ENCODE measurements at places on chromosomes 7 and 10.

- DNase-seq, result no peak
Measured at GRCh38 chr7:30649717-30650420, 32.4 kb downstream of the CRHR2 start.

DNA sequence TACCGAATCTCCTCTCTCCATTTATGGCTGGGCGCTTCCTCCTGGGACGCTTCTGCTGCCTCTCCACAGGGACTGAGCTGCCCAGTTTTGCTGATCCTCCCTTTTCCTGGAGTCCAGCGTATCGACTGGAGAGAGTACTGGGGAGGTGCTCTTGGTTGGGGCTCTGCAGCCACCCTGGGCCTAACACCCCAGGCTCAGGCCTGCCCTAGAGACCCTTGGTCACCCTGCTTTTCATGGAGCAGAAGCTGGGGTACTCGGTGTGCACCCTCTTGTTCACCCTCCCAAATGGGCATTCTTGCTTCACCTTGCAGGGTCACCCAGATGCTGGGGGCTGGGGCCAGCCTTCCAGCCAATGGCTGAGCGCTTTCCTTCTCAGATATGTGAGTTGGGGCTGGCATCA lies 88.8 kb upstream of the RET start:
- DNase-seq, result no peak

DNA sequence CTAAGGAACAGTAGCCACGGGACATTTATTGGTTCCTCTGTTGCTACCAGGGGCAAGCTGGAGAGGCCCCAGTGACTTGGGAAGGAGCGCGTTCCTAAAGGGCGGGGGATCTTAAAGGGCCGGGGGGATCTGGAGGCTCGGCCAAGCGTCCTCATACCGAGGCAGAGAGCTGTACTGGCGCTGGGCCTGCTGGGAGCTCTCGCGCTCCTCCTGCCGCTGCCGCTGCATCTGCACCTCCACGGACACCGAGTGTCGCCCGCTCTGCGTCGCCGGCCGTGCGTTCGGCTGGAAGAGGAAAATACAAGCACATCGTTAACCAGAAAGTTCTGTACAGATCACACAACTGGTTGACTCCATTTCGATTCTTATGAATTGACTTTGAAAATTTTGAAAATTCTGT lies 695.6 kb downstream of the PARD3 start:
- no peak for DNase-seq

- no peak for DNase-seq
Measured at GRCh38 chr7:43553999-43554398, 28.9 kb upstream of the STK17A start.

DNA sequence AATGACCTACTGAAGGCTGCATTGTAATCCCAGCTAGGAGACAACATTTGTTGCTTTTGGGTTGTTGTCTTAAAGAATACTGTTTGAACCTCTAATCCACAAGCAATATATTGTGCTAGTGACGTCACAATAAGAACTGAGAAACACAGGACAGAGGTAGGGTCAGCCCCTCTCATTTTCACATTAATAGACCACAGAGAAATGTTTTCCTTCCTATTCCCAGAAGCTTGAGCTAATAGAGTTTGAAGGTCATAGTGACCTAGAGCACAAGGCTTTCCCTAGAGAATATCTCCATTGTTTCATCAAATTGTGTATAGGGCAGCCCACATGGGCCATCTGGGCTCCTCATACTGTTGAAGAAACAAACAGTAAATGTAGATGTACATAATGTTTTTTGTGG lies 300.9 kb upstream of the AKR1E2 start:
- DNase-seq, result no peak

DNA sequence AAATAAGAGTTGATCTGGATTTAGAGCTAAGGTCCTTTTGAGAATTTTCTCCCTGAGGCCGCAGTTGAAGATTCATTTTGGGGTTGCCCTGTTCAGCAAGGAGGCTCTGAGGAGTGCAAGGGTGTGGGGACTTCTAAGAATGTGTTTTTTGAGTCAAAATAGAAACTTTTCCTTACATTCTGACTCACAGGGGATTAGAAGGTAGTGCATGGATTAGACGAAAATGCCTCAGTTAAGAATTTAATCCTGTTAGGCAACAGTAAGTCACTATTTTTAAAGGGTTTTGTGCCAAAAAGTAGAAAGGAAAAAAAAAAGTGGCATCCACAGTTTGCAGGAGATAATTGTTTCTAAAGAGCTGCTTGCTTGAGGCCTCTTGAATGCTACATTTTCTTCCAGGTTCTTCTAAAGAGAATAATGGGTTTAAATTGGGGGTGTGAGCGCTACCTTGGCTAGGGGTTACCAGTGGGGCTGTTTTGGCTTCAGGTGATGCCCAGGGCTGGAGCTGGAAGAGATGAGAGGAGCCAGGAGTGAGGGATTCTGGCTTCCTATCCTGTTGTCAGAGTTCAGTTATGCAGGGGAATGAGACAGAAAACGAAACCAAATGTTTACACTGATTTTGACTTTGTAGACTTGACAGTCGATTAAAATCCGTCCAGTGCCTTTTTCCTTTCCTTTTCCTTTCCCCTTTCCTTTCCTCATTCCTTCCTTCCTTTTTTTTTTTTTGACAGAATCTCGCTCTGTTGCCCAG lies 52.9 kb downstream of the BAMBI start:
- DNase-seq, result no peak

- DNase-seq, result no peak
Measured at GRCh38 chr7:1856888-1857441, 186.9 kb downstream of the ELFN1 start.

GRCh38 chr7:43110791-43111535 lies 1.5 kb upstream of the HECW1 start:
- DNase-seq, result no peak

DNA sequence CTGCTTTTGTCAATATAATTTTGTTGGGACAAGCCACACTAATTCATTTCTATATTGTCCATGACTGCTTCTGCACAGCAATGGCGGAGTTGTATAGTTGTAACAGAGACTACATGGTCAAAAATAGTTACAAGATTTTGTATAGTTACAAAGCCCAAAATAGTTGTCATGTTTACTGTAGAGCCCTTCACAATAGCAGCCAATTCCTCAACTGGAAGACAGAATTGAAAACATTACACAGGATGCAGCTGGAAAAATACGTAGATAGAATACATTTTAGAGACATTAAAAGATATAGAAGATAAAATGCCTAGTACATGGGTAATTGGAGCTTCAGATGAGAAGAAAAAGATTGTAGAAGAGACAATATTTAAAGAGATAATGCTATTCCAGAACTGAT lies 156.4 kb upstream of the FEZF1 start:
- DNase-seq, result no peak

DNA sequence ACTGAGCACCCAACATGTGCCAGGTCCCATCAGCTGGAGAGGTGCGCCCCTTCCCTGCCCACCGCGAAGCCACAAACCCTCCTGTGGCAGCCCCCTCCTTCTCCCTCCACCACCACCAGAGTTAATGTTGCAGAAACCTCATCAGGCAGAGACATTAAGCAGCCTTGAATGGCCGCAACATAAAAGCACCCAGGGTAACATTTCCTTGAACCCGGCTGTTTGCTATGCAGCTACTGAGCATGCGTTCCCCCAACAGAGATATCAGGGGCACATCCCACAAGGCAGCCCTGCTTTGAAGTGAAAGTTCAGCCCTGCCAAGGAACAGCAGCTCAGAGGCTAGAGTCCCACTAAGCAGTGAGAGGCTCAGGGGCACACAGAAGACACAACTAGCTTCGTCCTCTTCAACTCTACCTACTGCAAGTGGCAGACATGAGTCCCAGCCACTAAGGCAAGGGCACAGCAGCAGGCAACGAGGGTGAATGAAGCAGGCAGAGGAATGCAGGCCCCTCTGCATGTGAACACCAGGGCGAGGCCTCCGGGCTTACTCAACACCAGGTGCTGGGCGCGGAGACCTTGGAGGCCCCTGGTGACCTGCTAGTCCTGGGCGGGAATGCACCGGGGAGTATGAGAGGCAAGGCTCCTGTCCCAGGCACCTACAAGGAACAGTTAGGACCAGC lies 107.4 kb downstream of the SLIT1 start:
- DNase-seq, result no peak

DNA sequence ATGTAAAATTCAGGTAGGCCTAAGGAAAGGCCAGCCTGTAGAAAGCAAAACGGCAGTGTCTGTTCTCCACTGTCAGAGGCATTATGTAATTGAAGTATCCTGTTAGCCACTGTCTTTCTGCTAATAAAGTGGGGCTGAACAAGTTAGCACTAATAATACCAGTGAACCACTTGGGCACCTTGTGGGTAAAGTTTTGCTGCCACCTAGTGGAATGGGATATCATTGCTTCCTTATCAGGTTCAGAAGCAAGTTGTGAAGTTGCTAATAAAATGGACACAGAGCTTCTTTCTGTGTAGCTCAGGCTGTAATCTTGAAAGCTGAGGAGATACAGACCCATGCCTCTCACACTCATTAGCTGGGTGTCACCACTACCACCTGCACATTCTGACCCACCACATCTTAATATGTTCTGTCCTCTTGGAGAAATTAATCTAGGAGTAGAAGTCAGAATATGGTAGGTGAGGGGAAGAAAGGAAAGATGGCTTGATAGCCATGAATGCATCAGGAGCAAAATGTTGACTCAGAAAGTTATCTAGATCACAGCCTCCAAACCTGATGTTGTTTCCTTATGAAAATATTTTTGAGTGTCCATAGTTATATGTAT lies 175.1 kb downstream of the SEPTIN7 start:
- peak; percentile 46 for DNase-seq

- DNase-seq, result no peak
Measured at GRCh38 chr10:132602614-132603013, 65.0 kb downstream of the INPP5A start.

DNA sequence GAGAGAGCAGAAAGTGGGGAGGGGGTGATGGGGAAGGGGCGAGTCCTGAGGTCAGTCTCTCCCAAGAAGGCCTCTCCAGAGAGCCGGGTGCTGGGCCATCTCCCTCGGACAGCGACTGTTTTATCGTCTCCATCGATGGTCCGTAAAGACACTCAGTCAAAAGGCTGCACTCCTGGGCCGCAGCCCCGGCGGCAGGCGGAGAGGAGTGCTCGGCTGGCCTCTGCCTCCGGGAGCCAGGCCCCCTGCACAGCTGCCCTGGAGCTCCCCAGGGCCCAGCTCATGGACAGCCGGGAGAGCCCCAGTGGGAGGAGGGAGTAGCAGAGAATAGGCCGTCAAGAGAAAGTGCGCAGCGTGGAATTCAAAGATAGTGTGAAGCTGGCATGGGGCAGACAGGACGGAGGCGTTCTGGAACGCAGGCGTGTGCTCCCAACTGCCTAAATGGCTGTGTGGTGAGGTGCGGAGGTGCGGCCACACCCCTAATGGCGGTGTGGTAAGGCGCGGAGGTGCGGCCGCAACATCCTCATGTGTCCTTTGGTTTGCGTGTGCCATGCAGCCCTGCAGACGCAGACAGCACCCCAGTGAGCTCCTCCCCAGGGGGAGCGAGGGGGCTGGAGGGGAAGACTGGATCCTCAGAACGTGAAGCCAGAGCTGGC lies 477.5 kb upstream of the FOXK1 start:
- DNase-seq, result no peak

DNA sequence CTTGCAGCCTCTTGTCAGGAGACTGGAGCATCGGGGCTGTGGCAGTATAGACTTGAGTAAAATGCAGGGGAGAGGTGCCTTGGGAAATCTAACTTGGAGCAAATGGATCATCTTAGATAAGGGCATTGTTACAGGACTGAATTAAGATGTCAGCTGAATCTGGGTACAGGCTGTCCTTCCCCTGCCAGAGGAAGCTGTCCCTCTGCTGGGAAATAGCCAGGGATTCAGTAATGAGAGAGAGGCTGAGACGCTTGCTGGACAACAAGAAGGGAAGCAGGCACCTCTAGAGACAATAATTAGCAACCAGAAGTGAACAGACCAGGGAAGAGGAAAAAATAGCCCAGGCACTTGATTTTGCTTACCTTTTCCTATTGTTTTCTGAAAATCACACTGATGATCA lies 20.7 kb upstream of the RAPGEF5 start:
- DNase-seq, result no peak

GRCh38 chr10:120530699-120531098 lies 73.7 kb downstream of the PLPP4 start:
- no peak for DNase-seq

DNA sequence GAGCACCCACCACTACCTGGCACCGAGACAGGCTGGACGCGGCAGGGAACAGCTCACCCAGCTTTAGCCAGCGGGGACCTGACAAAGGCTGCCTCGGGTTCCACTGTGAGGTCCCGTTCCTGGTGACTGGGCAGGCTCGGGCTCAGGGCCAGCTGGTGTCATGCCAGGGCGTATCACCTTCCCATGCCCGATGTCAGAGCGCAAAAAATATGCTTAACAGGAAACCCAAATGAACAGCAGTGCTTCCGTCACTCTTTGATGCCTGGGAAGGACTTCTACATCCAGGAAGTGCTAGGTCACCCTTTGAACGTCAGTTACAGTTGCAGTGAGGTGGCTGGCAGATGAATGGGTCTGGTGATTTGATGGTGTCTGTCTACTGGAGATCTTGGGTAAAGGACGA lies 106.0 kb downstream of the ADARB2 start:
- peak; percentile 14 for DNase-seq

DNA sequence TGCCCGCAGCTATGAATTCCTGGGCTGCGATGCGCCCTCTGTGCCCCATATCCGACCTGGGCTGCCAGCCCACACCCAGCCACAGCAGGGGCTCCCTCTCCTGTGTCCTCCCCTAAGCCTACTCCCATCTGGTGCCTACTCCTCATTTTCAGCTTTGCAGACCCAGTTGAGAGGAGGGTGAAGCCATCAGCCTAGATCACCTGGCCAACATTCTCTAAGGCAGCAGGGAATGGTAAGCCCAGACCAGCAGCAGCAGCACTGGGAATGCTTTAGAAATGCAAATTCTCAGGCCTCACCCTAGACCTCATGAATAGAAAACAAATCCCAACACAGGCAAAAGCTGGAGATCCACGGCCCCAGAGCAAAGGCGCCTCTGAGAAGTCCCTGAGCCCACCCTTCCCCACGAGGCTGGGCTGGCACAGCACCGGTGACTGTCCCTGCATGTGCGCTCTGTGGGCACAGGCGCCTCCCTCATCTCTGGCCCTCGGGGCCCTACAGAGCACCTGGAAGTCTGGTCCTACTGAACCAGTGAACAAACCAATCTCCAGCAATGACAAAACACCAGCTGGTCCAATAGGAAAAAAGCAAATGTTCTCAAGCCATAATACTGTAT lies 161.4 kb downstream of the GFRA1 start:
- DNase-seq, result no peak

DNA sequence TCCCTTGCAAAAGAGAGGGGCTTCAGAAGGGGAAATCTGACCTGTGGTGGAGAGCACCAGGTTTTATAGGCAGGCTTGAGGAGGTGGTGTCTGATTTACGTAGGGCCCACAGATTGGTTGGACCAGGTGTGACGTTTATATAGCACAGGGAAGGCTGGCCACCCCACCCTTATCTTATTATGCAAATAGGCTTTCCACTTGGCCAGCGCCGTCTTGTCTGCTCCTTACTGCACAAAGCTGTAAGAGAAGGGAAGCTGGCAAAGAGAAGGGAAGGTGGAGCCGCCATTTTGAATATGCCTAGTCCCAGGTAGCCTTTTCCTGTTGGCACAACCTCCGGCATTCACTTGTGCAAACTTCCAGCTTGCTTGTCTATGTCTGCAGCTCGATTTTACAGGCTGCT lies 221.4 kb downstream of the GATA3 start:
- DNase-seq, result no peak

- no peak for DNase-seq
Measured at GRCh38 chr7:130489140-130489983, 2.5 kb upstream of the MEST start.

GRCh38 chr10:127414024-127414423 lies 135.1 kb upstream of the NPS start:
- no peak for DNase-seq
